Inflammatory macrophage (primary cell): ENCODE measurements at places on chromosomes 13 and 19.

GRCh38 chr13:41603917-41604316 lies 146.6 kb downstream of the RGCC start:
- DNase-seq: no peak

- DNase-seq: no peak
These were observed 31.4 kb downstream of the NFIX start for GRCh38 chr19:13026462-13027370.

GRCh38 chr13:43879755-43880181 lies at the start of gene LACC1:
TSS of gene LACC1 (plus strand) at chr13:43879904. CDS start at chr13:43880986, 1,082 bp downstream.
- no peak for DNase-seq

DNA sequence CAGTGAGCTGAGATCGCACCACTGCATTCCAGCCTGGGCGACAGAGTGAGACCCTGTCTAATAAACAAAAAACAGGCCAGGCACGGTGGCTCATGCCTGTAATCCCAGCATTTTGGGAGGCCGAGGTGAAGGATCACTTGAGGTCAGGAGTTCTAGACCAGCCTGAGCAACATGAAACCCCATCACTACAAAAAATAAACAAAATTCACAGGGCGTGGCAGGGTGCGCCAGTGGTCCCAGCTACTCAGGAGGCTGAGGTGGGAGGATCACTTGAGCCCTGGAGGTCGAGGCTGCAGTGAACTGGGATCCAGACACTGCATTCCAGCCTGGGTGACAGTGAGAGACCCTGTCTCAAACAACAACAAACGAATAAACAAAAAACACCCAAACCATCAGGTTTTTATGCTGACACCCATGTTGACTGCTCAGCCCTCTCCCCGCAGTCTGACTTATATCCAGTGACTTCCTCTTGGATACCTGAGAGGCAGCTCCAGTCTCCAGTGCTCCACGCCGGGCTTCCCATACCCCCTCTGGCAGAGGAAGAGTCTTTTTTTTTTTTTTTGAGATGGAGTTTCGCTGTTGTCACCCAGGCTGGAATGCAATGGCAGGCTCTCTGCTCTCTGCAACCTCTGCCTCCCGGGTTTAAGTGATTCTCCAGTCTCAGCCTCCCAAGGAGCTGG lies 17.7 kb downstream of the WTIP start:
- DNase-seq: no peak

DNA sequence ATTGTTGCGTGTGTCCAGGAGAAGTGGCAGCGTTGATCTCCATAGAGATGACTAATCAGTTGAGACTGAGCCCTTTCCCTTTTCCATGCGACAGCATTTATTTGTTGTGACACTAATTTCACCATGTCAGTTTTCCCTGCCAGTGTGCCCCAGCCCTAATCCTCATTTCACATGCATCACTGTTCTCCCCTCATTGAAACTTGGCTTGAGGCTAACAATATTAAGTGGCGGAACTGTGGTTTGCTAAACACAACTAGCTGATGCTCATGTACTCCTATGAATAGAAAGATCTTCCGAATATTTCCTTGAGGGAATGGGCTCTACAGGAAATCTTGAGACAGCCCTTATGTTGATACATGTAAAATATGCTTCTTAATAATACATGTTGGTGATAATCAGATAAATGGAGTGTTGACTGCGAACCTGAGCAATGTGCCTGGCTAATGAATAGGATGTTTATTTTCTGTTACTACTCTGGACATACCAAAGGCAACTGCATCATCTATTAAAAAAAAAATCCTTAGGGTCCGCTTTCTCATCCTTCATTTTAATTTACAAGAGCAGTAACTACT lies 258.6 kb downstream of the ATP8A2 start:
- no peak for DNase-seq

- no peak for DNase-seq
These were observed 167.5 kb downstream of the URI1 start for GRCh38 chr19:30109565-30109964.

DNA sequence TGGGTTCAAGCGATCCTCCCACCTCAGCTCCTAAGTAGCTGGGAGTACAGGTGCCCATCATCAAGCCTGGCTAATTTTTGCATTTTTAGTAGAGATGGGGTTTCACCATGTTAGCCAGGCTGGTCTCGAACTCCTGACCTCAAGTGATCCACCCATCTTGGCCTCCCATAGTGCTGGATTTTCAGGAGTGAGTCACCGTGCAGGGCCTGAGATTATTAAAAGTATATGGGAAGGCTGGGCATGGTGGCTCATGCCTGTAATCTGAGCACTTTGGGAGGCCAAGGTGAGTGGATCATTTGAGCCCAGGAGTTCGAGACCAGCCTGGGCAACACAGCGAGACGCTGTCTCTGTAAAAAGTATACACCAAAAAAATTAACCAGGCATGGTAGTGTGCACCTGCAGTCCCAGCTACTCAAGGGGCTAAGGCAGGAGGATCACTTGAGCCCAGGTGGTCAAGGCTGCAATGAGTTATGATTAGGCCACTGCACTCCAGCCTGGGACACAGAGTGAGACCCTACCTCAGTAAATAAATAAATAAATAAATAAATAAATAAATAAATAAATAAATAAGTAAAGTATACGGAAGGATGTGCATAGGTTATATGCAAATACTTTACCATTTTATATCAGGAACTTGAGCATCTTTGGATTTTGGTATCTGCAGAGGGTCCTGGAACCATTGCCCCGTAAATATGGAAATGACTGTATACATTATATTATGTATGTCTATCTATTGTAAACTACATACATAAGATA lies 854 bp downstream of the IL12RB1 start:
- DNase-seq: no peak

DNA sequence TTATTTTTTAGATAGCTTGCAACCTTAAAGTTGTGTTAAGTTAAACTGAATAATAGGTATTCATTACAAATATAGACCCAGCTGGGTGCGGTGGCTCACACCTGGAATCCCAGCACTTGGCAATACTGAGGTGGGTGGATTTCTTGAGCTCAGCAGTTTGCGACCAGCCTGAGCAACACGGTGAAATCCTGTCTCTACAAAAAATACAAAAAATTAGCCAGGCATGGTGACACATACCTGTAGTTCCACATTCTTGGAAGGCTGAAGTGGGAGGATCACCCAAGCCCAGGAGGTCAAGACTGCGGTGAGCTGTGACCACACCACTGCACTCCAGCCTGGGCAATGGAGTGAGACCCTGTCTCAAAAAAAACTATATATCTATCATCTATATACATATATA lies 386.5 kb downstream of the PCDH17 start:
- no peak for DNase-seq

- no peak for DNase-seq
These were observed 560.5 kb upstream of the MIR17HG start for GRCh38 chr13:90787007-90787406.

DNA sequence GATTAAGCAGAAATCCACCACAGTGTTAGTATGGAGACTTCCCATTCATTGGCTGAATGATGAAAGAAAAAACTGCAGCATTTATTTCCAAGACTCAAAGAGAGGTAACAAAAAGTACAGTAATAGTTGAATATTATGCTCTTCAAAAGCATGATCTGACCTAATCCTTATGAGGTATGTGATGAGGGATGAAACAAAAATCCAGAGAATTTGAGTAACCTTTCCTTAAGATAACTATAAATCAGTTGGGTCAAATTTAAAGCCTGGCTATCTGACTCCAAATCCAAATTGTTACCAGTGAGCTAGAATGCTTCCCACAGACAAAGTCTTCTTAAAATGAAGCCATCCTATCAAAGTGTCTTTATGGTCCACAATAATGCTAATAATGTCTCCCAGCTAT lies 38.1 kb downstream of the NUFIP1 start:
- no peak for DNase-seq

GRCh38 chr13:34810996-34811395 lies 131.1 kb upstream of the NBEA start:
- no peak for DNase-seq

GRCh38 chr13:98517576-98518310 lies 59.2 kb downstream of the STK24 start:
- no peak for DNase-seq

DNA sequence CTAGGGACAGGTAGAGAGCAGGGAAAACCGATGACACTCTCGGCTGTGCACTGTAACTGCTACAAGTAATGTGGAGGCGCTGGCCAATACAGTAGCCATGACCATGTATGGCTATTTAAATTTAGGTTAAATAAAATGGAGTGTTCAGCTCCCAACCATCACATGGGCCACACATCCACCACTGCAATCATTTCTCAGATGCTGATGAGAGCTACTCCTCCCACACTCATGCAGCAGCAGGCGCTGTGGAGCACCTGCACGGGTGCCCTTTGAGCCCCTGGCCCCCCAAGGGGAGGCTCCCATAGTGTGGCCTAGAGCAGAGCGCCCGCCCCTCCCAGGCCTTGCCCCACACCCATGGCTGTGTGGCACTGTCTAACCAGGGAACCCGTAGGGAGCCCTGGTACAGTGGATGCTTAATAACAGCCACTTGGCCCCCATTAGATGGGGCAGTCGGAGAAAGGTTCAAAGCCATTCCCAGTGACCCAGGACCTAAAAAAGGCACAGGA lies 6.0 kb downstream of the ACP4 start:
- no peak for DNase-seq

DNA sequence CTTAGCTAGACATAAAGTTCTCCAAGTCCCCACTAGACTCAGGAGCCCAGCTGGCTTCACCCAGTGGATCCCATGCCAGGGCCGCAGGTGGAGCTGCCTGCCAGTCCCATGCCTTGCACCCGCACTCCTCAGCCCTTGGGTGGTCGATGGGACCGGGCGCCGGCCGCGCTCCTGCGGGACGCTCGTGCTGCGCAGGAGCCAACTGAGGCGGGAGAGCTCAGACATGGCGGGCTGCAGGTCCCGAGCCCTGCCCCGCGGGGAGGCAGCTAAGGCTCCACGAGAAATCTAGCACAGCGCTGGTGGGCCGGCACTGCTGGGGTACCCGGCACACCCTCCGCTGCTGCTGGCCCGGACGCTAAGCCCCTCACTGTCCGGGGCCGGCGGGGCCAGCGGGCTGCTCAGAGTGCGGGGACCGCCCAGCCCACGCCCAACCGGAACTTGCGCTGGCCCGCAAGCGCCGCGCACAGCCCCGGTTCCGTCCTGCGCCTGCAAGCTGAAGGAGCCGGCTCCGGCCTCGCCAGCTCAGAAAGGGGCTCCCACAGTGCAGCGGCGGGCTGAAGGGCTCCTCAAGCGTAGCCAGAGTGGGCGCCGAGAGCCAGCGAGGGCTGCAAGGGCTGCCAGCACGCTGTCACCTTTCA lies 5.8 kb downstream of the PARP4 start:
- no peak for DNase-seq

- no peak for DNase-seq
These were observed 128.3 kb upstream of the SPATA13 start for GRCh38 chr13:24032252-24032651.

GRCh38 chr19:29777781-29778309 lies 33.9 kb upstream of the CCNE1 start:
- DNase-seq: no peak

DNA sequence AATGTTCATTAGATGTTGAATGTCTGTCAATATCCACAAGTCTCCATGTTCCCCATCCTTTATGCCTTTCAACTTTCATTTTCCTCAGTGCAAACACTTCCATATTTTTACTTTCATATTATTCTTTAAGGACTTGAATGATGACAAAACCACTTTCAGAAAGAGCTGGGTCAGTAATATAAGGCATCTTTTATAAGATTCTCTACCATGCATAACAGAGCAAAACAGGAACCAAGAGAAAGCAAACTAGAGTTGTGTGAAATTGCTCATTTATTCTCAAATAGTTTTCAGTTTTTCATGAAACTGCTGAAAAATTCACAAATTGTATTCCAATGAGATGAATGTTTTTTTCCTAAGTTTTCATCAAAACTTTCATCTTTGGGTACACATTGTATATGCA lies 1247.6 kb downstream of the PCDH17 start:
- DNase-seq: no peak

GRCh38 chr19:57668635-57669034 lies at the start of gene ZSCAN4:
TSS of gene ZSCAN4 (plus strand) at chr19:57668935. CDS start at chr19:57676146, 7,211 bp downstream.
- DNase-seq: no peak

GRCh38 chr19:50358483-50359327 lies 6.7 kb downstream of the NAPSA start:
- DNase-seq: peak; percentile 59

- DNase-seq: no peak
These were observed 843.0 kb downstream of the PCDH17 start for GRCh38 chr13:58474581-58474980.

- DNase-seq: no peak
These were observed 3.1 kb upstream of the SOX1 start for GRCh38 chr13:112063807-112064206.

- no peak for DNase-seq
These were observed 569 bp downstream of the DLEU7 start for GRCh38 chr13:50842990-50843256.

- no peak for DNase-seq
These were observed 574.8 kb downstream of the MYO16 start for GRCh38 chr13:109204252-109204651.

- DNase-seq: no peak
These were observed 28.2 kb downstream of the TNFRSF19 start for GRCh38 chr13:23598369-23598768.

DNA sequence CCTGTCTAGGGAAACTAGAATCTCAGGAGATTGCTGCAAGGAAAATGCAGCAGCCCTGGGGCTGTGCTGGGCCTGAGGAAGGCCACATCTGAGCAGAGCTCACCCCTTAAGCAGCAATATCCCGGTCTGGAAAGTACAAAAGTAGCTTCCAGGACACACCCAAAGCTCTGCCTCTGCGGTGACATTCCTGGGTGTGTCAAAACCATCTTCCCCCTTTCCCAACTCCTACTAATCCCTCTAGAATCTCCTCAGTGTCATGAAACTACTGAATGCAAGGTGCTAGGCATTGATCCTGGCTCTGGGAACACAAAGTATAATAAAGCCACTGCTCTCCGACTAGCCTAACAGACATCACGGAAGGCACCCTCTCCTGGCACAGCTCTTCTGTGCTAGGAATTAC lies 5.0 kb downstream of the PBX4 start:
- no peak for DNase-seq

DNA sequence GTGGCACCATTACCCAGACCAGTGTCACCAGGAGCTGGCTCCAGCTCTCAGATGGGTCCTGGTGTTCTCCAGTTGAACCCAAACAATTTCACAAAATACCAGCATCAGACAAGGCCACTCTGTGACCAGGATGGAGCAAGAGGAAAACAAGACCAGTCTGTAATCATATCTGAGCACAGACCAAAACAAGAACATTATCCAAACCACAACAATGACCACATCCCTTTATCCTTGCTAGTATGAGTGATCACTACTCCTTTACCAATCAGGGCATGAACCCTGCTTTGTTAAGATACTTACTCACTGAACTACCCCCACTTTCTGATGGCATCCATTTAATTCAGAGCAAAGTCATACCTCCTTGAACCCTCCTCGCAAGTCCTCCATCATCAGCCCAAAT lies 145.9 kb downstream of the NUFIP1 start:
- DNase-seq: peak; percentile 68
